ENCODE measurements at places on chromosomes 12 and 14.

- no peak for DNase-seq
These were observed 137.6 kb downstream of the GRIN2B start for GRCh38 chr12:13843841-13844240.

DNA sequence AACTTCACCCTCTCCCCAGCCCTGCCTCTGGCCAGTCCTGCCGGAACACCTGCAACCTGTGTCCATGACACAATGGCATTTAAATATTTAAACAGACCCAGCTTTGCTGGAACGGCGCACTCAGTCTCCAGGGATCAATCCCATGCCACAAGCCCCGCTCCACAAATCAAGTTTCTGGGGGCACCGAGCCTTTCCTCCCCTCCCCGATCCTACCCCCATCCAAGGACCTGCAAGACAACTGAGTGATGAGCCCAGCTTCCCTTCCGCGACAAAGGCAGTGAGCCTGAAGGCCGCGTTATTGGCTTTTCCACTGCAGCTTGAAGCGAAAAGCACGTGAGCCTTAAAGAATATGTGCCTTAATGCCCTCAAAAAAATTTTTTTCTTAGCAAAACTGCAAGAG, 185.7 kb downstream of the DPF3 start:
- DNase-seq, result no peak

DNA sequence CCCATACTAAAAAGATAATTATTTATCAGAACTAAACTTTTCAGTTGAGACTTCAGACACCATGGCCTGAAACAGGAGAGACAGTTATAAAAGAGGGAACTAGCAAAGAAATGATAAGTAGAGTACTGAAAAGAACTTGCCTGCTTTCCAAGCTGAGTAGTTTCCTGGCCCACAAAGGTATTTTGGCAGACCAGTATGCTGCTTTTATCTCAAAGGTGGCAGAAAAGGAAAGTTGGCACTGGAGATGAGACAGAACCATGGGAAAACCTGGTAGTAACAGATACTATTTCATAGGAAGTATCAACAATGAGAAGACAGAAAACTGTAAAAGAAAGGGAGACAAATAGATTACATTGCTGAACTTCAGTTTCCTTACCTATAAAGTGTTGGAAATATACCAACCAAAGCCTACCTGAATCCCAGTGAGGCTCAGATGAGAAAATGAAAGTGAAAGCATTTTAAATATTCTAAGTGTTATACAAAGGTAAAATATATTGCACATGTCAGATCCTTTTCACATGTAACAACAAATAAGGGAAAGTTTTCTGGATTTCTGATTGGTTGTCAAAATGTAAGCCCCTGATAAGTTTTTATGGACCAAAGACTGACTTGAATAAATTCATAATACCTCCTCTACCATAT, 155.3 kb upstream of the FSCB start:
- DNase-seq, result no peak

GRCh38 chr12:5582018-5582417, 150.1 kb downstream of the NTF3 start:
- DNase-seq, result no peak

GRCh38 chr12:100576331-100577036, 3.0 kb downstream of the GAS2L3 start:
- no peak for DNase-seq

DNA sequence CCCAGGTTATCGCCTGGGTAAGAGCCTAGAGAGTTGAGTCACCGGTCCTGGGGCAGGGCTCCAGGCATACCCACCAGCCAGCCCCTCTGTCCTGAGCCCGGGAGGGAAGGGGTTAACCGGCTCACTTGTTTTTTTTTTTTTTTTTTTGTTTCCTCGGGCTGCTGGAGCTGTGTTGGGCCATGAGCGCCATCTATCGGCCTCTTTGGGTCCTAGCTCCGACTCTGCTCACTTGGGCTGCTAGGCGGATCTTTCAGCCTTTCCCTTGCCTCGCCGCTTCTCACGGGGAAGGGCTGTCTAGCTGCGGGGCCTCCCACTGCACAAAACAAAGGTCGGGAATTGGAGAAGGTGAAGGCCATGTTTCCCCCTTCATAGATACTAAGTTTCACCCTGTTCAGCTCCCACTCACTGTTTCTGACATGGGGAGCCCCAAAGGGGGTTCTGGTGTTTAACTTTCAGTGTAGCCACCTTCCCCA, 2.8 kb upstream of the SMUG1 start:
- peak; percentile 65 for DNase-seq

DNA sequence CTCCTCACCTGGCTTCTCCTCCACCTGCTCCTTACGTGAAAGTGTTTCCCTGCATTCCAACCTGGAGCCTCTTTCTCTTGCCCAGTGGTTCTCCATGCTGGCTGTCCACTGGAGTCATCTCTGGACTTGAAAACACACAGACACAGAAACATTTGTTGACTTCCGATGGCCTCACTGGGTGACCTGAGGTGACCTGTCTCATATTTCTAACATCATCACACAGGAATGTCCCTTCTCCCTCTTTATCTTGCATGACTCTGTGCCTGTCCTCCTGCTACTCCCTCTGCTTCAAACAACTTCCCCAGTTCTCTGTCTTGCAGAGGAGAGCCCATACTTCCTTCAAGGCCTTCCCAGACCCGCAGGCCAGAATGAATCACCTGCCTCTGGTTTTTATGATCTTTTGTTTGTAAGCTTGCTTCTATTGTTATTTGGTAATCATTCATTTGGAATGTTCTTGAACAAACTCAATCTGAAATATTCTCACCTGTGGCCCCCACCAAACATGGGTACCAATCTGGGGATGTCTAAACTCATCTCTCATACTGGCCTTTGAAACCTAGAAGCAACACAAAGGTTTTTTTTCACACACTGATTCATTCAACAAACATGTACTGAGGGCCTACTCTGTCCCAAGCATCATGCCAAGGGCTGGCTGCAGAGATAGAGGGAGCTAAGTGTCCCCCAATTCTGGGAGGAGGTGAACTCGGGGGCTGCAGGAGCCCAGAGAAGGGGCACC, 9.7 kb upstream of the RIN3 start:
- DNase-seq, result no peak

DNA sequence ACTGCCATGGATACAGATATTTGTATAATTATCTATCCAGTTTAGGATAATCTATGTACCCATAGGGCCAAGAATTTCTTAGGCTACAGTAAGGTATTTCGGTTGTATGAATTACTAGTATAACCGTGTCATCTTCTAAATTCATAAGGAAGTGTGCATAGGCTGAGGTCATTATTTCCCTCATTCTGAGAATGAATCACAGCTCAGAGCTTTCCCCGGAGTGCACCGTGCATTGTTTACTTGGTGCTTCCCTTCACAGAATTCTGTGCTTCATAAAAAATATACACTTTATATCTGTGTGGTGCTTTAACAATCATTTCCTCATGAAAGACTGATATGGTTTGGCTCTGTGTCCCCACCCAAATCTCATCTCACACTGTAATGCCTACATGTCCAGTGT, 514.1 kb downstream of the ETNK1 start:
- DNase-seq, result no peak

GRCh38 chr12:51295651-51296050, 25.4 kb upstream of the SMAGP start:
- no peak for DNase-seq

DNA sequence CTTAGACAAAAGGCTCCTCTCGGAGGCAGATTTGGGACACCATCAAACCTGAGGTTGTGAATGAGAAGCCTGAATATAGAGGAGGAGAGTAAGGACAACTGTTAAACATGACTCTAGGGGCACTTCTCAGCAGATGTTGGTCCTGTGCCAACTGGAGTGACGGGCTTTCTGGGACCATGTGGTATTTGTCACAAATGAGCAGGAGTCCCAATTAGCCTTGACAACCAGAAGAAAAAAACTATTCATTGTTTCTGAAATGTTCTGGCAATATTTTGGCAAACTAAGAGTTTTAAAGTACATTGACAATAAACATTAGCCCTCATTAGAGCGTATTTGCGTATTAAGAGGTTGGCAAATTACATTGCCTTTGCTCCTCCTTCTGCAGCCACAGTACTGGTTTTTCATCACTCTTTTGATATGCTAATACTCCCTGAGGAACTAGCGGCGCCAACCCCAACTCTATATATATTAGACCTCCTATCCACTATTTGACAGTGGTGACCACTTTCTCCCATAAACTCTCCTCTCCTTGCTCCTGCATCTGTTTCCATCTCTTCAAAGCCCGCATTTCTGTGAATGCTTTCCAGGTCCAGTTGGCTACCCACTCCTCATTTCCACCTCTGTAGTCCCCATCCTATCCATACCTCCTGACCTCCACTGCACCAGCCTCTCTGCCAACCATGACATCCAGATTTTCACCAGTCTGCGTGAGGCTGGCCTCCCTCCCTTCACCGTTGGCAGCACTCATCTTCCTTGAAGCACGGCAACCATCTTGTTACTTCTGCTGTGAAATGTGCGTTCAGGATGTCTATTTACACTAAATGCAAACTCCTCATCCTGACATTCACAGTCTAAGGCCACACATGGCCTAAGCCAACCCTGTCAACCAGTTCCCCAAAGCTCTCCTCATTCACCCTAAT, 100.7 kb downstream of the ZFC3H1 start:
- DNase-seq, result no peak

GRCh38 chr14:89108608-89109007, 284.2 kb downstream of the TTC8 start:
- DNase-seq, result no peak

DNA sequence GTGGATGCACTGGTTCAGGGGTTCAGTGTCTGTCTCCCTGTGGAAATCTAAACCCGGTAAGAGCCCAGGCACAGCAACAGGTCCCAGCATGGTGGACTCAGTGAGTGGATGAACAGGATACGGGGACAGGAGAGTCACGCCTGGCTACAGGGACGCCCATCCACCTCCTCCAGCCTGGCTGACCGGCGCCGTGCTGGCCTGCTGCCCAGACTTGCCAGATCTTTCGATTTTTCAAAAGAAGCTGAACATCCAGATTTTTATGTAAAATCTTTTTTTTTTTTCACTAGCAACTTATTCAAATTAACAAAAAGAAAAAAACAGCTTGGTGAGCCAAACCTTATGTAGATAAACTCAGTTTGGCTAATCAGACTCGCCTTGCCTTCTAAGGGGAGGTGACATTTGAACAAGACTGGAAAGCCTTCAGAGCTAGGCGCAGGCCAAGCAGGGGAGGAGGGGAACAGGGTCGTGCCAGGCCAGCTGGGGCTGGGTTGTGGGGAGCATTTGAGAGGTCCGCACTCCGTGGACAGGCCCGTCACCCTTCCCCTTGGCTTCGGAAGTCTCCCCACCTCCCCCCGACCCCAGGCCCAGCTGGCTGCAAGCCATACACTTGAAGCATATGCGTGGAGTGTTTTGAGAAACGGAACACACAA, 87.8 kb upstream of the NCOR2 start:
- DNase-seq, result no peak
